ENCODE measurements at places on chromosomes 11 and 22. TPM values are rescaled to one million over a fixed set of nuclear protein-coding genes. Genes with fewer than 3 reads are reported as not detected.

OR8B12 gene
- 0.04 TPM for polyA plus RNA-seq

FDXACB1 gene
- polyA plus RNA-seq = 5.6 TPM

PRR33 gene
- 0.23 TPM for polyA plus RNA-seq

HEPHL1 gene
- 0.16 TPM for polyA plus RNA-seq

CYTH4 gene
- 3.2 TPM for polyA plus RNA-seq

DRD4 gene
- polyA plus RNA-seq = 2.5 TPM

WNT11 gene
- 15.9 TPM for polyA plus RNA-seq

OR8I2 gene
- not detected for polyA plus RNA-seq

DNA sequence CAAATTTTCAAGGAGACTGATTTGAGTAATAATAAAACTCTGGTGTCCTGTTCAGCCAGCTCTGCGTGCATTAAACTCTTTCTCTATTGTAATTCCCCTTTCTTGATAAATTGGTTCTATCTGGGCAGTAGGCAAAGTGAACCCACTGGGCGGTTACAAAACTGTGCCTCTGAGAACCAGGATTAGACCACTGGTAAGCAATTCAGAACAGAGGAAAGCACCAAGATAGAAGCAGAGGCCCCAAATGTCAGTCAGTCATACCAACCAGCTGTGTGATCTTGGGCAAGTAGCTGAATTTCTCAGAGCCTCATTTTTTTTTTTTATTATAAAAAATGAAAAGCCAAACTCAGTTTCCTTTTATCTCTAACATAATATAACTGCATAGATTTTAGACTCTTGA, 54.9 kb downstream of the TRIM44 start:
- no peak for DNase-seq

DNA sequence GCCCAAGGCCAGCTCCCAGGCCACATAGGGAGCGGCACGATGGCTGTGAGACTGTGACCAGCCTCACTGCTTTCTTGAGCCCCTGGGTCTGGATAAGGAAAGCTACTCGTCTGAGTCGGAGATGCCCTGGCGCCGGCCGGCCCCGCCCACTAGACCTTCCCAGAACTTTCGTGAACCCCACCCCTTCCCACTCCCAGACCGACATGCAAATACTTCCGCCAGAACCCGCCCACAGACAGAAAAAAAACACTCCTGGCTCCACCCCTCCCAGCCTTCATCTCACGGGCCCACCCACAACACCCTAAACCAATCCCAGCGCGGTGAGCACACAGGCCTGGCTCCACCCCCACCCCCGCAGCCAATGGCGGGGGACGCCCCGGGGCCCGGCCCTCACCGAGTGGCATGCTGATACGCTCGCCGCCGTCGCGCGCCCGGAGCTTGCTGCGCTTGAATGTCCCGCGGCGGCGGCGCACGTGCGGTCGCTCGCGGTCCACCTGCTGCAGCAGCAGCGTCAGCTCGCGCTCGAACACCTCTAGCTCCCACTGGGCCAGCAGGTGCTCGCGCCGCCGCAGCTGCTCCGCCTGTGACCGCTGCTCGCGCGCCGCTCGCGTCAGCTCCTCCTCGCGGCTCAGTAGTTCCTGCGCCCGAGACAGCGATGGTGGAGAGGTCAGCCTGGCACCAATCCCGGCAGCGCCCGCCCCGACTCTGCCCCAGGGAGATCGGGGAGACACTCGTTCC, 7.0 kb downstream of the MAP3K11 start:
- peak; percentile 78 for DNase-seq

- no peak for DNase-seq
Observed at GRCh38 chr11:80097146-80097545, 656.3 kb upstream of the TENM4 start.

- DNase-seq = no peak
Observed at GRCh38 chr11:37748641-37749040, 1150.6 kb upstream of the RAG2 start.

GRCh38 chr11:29231991-29232390, 784.8 kb downstream of the KCNA4 start:
- no peak for DNase-seq

DNA sequence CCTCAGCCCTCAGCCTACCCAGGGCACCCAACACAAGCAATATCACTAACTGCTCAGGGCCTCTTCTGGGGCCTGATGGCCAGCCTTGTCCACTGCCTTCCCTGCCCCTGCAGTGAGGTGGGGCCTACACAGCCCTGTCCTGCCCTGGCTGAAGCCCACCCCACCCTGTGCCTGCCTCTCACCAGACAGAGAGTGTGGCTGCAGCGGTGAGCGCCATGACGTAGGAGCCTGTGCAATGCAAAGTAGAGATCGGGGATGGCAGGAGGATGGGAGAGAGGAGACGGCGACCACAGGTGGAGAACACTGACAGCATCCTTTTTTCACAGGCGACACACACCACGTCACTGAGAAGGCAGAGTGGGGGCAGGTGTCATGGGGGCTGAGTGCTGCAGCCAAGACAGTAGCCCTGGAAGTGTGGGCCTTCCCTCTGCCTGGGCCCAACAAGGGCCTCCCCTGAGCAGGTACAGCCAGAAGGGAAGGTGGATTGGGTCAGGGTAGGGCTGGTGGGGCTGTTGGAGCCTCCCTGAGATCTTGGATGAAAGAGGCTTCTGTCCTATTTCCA, 65.3 kb upstream of the CLTCL1 start:
- DNase-seq = no peak

DNA sequence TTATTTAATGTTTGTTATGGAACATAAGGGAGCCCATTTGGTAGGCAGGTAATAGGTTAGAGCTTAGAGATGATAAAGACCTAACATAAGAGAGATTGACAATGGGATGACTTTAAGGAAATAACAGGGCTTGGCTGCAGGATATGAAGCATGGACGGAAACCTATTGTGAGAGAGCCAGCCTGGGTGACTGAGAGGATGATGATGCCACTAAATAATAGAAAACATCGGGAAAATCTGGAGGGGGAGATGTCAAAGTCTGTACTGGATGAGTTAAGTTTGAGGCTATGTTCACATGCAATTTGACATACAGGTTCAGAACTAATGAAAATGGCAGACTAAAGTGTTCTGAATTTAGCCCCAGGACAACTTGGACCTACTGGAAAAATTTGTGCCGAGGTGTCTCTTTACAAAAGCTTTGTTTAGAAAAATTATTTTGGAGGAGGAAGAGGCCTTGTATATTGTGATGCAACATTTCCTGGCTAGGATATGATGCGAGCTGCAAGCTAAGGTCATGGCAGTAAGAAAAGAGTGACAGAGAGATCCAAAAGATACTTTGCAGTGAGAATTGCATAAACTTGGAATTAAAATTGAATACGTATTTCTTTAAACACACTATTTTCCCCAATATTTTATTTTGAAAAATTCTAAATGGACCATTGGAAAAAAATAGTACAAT, 339.3 kb upstream of the PLET1 start:
- DNase-seq = no peak

DNA sequence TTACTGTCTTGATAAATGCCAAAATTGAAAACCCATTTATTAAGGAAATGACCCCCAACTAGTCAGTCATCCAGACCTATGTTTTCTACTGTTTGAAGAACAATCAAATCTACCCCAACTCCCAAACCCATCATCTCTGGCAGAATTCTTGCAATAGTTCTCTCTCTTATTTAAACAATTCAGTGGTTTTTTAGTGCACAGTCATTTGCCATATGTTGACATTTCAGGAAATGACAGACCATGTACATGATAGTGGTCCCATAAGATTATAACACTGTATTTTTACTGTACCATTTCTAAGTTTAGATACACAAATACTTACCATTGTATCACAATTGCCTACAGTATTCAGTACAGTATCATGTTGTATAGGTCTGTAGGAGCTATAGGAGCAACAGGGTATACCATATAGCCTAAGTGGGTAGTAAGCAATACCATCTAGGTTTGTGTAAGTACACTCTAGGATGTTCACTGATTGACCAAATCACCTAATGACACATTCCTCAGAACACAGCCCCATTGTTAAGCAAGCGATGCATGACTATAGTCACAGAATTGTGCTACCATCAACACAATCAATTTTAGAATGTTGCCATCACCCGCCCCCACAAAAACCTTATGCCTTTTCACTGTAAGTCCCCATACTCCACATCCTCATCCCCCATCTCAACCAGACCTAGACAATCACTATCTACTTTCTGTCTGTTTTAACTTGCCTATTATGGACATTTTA, 41.8 kb downstream of the MMP20 start:
- no peak for DNase-seq

- no peak for DNase-seq
Observed at GRCh38 chr22:19849835-19850762, 4.6 kb downstream of the GNB1L start.
